ENCODE measurements at places on chromosomes 12 and 14.

DNA sequence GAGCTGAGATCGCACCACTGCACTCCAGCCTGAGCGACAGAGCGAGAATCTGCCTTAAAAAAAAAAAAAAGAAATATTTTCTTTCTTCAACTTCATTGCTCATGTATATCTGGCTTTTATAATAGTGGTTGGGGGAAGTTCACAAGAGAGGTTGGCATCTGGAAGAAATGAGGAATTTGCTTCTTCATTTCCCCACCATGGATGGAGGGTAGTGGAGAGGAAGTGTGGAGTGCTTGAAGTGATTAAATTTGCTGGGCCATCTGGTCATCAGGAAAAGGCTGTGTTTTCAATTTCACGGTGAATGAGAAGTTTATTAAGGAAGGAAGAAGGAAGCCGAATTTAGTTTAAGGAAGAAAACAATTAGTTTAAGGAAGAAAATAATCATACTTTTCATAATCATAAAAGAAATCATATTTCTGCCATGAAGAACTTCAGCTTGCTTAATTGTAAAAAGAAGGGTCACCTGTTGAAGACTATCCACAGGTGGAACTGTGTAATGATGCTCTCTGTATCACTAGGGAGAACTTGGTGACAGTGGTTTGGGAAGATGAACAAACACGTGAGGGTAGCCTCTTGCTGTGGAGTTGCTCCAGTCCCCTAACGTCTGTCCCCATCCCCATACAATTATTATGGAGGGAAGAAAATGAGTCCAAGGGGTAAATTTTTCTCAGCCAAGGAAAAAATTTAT lies 197.3 kb upstream of the ARHGAP5 start:
- no peak for DNase-seq

DNA sequence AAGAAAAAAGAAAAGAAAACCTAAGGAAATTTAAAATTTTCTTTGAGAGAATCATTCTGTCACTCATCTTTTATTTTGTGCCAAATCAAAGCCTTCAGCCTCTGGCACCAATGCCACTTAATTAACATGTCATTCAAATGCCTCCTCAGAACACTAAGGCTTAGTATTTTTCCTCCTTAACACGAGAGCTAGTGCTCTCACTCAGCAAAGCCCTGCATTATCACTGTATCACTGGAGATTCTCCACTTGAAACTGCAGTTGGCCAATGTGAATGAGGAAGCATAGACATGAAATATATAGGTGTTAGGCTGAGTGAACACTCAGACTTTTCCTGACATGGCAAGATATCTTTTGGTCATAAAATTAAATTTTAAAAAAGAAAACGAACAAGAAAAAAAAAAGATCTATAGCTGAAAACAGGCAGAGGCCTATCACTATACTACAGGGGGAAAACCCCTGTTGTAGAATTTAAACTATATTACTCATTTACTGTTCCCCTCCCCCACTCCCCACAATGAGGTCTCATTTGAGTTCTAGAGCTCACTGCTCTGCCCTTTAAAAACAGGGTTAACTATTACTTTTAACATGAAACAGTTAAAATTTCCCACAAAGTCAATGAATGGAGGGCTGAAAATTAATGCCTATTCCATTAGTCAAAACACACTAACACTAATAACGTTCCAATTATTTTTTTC lies 5.1 kb downstream of the MBIP start:
- DNase-seq: no peak

DNA sequence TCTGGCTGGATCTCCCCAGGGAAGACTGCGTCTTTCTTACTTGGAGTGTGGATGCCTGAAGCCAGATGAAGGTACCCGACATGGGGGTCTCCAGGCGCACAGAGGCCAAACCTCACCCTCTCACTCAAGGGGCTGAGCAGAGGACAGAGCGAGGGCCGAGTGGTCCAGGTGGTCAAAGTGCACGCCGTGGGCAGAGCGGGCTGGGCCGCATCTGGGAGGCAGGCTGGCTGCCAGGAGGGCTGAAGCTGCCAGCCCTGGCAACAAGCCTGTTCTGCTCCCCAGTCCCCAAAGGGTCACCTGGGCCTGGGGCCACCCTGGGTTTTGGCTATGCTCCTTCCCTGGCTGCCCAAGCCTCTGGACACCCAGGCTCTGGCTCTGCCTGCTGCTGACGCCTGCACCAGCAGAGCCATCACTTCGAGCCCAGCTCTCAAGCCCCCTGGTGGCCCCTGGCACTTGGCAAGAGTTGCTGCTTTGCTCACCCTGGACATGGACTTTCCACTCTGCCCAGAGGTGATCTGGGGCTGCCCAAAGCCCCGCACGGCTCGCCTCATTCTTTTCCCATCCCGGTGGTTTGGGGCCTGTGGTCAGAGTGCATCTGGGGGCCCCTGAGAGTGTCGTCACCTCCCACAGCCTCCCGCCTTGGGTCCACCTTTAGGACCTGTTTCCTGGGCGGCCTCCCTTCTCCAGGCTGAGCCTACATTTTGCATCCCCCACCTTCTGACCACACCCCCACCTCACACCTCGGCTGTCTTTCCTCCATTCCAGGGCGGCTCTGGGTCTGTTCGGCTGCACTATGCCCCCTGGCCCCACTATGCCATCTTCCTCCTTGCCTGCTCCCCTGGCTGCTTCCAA lies 2.8 kb downstream of the ADSS1 start:
- DNase-seq: no peak

GRCh38 chr12:105457026-105457425 lies 126.5 kb downstream of the C12orf75 start:
- no peak for DNase-seq

GRCh38 chr14:103230658-103231334 lies 103.2 kb upstream of the EIF5 start:
- no peak for DNase-seq

GRCh38 chr12:132237772-132238487 lies 91.5 kb downstream of the GALNT9 start:
- no peak for DNase-seq

GRCh38 chr14:35867280-35867629 lies 41.1 kb downstream of the BRMS1L start:
- no peak for DNase-seq

GRCh38 chr12:105705235-105705634 lies 374.7 kb downstream of the C12orf75 start:
- no peak for DNase-seq

- DNase-seq: no peak
Measured at GRCh38 chr12:14252697-14253096, 112.8 kb upstream of the ATF7IP start.

DNA sequence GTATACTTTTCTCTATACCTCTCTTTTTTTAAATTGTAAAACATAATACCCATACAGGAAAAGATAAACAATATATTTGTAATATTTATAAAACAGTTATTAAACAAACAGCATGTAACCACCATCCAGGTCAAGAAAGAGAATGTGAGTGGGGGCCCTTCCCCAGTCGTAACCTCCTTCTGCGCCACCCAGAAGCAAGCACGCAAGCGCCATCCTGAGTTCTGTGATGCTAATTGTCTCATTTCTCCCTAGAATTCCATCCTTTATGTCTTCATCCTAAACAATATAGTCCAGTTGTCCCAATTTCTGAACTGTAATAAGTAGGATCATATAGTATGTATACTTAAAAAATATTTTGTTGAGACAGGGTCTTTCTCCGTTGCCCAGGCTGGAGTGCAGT lies 129.5 kb downstream of the EXOC5 start:
- DNase-seq: no peak

- DNase-seq: no peak
Measured at GRCh38 chr12:125999628-126000027, 934.4 kb downstream of the AACS start.

GRCh38 chr12:52407918-52408317 lies 1.8 kb upstream of the KRT82 start:
- no peak for DNase-seq

DNA sequence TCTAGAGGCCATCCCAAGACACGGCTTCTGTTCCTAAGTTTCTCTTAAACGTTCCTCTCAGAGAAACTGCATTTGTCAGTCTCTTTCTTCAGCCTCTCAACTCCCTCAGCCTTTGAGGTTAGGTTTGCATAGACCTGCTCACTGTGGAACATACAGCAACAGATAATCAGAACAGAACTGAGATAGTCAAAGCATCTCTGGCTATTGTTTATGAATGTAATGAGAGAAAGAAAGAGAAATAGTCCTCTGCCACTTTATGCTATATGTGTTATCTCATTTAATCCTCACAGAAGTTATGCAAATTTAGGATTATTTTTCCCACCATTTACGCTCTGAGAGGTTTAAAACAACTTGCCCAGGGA lies 190.6 kb downstream of the PHLDA1 start:
- DNase-seq: no peak

GRCh38 chr12:71027856-71028255 lies 107.3 kb upstream of the PTPRR start:
- DNase-seq: no peak

- no peak for DNase-seq
Measured at GRCh38 chr12:56288705-56289387, 11.3 kb downstream of the CS start.

GRCh38 chr14:79967001-79967400 lies 244.3 kb downstream of the DIO2 start:
- no peak for DNase-seq

GRCh38 chr14:100256339-100256895 lies 17.5 kb downstream of the YY1 start:
- DNase-seq: no peak

GRCh38 chr14:97380539-97380941 lies 583.4 kb downstream of the VRK1 start:
- no peak for DNase-seq

GRCh38 chr14:50062438-50063085 lies 53.8 kb downstream of the VCPKMT start:
- DNase-seq: peak; percentile 67

DNA sequence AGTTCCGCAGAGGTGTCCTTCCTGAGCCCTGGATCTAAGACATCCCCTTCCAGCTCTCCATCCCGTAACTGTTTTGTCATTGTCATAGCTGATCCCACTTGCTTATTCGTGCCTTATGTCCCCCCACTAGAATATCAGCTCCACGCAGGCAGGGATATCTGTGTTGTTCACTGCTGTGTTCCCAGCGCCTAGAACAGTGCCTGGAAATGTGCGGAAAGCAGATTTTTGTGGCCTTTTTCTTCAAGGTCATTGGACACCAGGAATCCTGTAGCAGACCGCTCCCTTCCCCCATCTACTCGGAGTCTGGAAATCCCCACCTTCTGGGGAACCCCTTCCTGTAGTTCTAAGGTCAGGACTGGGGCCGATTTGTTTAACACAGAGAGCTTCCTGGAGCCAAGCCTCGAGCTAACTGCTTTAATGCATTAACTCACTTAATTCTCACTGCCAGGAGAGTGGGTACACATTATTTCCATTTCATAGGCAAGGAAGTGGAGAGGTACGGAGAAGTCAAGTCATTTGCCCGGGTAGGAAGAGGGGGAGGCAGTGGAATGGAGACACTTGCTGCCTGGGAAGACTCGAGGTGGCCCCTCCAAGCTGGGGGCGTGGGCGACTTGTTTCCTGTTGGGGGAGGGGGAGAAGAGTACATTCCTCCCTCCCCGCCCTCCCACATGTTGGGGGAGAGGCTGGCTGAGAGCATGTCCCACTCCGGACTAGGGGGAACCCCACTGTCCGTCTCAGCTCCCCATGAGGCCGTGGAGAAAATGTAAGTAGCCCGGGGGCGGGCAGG lies 1.2 kb upstream of the SH2B3 start:
- no peak for DNase-seq

GRCh38 chr12:62846491-62846890 lies 88.5 kb downstream of the PPM1H start:
- peak; percentile 72 for DNase-seq

GRCh38 chr14:106013879-106014376 lies 487.5 kb downstream of the TMEM121 start:
- no peak for DNase-seq

- peak; percentile 88 for DNase-seq
Measured at GRCh38 chr14:85531587-85532373, 1.8 kb downstream of the FLRT2 start.

DNA sequence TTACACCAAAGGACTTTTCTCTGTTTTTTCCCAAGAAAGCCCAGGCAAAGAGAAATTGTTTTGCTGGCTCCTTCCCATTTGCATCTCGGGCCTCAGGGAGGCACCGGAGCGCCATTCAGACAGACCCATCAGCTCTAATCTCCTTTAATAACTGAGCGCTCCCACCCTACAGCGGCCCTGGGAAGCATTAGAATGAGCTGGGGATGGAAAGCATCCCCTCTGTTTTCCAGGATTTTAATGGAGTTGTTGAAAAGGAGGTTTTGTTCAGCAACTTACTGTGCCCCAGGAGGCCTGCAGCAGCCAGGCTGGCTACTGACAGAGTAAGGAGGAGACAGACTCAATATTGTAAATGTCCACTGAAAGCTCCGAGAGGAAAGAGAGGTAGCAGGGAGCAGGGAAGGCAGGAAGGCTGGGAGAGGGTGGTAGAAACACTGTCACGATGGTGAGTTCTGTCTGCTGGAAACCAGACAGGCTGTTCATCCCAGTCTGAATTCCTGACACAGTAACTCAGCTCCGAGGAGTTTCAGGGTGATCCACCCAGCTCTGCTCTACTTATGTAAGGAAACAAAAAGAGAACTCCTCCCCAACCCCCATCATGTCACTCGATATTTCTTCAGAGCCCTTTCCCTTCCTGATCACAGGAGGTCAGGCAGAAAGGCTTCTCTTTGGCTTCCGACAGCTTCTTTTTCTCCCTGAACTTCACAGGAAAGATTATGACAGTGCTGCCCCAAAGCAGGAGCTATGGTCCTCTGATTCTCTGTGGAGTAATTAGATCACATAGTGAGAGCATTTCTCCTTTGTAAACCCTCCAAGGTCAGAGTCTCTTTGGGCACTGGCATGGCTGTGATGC lies 62.5 kb upstream of the TMEM132D start:
- DNase-seq: no peak

GRCh38 chr12:107645630-107646333 lies 39.8 kb upstream of the PWP1 start:
- no peak for DNase-seq

GRCh38 chr12:108312693-108313189 lies 26.4 kb downstream of the CMKLR1 start:
- DNase-seq: peak; percentile 39

- DNase-seq: no peak
Measured at GRCh38 chr12:63362166-63362565, 211.2 kb upstream of the AVPR1A start.

DNA sequence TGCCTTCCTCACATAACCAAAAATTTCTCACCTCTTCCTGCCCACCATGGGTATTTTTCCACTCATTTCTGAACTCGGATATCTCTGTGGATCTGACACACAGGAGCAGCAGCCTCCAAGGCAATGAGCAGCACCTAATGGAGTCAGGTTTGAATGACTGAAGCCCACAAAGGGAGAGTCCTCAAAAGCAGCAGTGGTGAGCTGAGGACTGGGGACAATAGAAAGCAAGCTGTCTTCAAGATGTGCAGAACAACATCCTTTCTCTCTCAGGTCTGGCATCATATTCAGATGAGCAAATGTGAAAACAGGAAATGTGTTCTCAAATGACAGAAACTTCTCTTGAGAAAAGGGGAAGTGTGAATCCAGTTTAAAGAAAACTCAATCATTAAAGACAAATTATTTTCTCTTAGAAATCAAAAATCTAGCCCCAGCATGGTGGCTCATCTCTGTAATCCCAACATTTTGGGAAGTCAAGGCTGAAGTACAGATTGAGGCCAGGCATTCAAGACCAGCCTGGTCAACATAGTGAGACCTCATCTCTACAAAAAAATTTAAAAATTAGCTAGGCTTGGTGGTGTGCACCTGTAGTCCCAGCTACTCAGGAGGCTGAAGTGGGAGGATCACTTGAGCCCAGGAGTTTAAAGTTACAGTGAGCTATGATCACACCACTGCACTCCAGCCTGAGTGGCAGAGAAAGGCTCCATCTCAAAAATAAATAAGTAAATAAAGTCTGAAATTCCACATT lies 54.2 kb downstream of the C12orf42 start:
- no peak for DNase-seq

All from AG10803 (cell line).